Stimulated activated CD4-positive, alpha-beta T cell treated with anti-CD3 and anti-CD28 coated beads, Interleukin-4, amount 100 ng/mL, for 24 hours (primary cell): ENCODE measurements at places on chromosomes 7 and 10.

- no peak for DNase-seq
Measured at GRCh38 chr10:49397036-49397999, 1.4 kb upstream of the DRGX start.

DNA sequence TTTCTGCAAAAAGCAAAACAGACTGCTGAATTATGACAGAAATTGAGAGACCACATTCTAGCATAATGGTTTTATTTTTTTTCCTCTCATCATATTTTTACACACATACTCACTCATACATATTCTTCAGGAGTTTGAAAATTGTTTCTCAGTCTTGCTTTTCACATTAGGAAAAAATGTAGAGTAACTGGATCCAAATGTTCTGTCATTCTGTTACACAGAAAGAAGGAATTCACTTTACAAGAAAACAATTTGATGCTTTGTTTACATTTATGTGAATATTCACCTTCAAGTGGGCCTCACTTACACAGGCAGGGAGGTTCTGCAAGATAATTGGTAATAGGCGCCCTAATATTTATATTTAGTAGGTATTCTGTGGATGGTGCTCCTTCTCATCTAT, 82.0 kb downstream of the ARL4A start:
- no peak for DNase-seq

- no peak for DNase-seq
Measured at GRCh38 chr7:157898802-157899505, 562.1 kb downstream of the DNAJB6 start.

DNA sequence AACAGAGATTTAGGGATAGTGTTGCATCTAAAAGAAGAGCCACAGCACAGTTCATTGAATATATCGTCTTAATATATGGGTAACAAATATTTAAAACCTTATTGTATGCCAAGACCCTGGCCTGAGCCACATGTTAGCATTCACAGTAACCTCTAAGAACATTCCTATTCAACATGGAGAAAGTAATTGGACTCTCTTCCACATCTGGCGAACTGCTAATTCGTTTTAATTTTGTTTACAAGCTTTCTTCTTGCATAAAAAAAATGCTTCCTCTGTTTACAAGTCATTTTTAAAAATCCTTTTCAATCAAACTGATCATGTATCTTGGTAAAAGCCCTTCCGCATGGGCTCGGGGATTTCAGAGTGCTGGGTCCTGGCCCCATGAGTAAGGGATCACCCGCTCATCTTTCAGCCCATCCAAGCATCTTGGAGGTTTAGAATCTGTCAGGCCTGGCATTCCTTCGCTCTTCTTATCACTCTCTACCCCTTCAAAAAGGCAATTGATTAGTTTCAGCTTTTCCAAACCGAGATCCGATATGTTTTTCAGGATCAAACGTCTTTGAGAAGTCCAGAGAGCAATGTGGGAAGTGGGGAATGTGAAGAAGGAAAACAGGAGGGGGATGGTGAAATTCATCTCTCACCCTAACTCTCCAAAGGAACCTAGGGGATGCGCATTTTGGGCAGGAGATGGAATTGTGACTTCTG, 7.3 kb downstream of the TWIST1 start:
- DNase-seq = no peak

GRCh38 chr10:34649385-34649784, 165.7 kb downstream of the PARD3 start:
- no peak for DNase-seq

GRCh38 chr7:150934045-150934766, 43.9 kb downstream of the KCNH2 start:
- DNase-seq = no peak

GRCh38 chr7:3916146-3916545, 615.1 kb downstream of the SDK1 start:
- DNase-seq = no peak

DNA sequence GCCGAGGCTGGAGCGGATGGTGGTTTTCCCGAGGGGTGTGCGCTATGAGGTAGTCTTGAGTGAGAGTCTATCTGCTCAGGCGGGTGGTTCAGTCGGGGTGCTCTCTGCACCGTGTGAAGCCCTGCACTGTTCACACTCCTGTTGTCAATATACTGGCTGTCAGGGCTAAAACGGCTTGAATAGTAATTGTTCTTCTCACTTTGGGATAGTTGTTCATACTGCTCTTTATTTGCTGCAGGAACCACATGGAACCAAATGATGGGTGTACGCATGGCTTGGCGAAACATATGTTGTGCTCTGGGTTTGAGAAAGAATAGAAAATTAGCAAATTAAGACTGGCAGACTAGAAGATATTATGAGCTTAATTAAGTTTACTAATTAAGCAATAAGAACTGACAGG, 432.5 kb downstream of the PARD3 start:
- DNase-seq = no peak

- DNase-seq = no peak
Measured at GRCh38 chr7:112052993-112053736, 153.0 kb downstream of the DOCK4 start.

GRCh38 chr7:48004638-48005037, 24.3 kb downstream of the SUN3 start:
- no peak for DNase-seq

DNA sequence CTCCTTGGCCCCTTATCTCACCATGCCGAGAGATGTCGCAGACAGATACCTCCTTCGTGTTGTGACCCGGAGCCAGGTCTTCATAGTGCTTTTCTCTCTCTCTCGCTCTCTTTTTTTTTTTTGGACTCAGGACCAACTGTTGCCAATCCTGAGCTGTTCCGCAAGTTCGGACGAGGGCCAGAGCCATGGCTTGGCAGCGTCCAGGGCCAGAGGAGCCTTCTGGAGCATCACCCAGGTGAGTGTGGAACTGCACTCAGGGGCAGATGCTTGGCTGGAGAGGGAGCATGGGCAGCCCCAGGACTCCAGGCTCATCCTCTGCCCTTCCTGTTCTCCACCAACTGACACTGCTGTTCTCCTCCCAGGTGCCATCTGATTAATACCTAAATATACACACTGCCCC, 7.8 kb downstream of the ZNF862 start:
- DNase-seq = no peak

DNA sequence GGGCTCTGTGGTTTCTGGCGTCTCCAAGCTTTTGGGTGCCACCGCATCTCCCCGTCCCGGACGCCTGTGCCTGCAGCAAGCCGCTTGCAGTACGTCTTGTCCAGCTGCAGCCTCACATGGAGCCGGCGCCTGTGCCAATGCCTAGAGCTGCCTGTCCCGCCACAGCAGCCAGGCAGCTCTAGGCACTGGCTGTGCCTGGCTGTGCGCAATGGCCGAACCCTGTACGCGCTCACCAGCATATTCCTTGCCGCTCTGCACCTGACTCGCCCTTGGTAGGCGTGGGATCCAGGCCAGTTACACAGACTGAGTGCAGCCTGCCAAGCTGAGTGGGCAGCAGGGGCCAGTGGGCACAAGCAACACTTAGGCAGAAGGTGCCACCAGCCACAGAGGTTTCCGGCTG, 381.2 kb upstream of the SORCS1 start:
- DNase-seq = no peak

DNA sequence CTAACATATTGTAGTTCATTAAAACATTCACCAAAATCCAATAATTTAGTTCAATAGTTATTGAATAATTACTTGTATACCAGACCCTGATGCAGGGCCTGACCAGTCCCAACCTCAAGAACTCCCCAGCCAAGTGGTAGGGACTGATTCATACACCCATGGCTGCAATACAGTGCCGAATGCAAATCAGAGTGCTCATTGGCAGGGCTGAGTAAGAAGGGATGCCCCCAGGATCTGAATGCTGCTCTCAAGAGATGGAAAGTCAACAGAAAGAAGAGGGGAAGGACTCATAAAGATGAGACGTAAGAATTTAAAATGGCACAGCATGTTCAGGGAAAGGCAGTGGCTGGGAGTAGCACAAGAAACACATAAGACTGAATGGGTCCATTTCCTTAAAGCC, 29.9 kb downstream of the ZNF438 start:
- DNase-seq = no peak

DNA sequence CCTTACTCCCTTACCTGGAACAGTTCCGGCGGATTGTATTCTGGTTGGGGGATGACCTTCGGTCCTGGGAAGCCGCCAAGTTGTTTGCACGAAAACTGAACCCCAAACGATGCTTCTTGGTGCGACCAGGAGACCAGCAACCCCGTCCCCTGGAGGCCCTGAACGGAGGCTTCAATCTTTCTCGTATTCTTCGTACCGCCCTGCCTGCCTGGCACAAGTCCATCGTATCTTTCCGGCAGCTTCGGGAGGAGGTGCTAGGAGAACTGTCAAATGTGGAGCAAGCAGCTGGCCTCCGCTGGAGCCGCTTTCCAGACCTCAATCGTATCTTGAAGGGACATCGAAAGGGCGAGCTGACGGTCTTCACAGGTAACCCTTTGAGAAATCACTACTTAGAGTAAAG, 1.7 kb downstream of the TWNK start:
- DNase-seq = no peak

- DNase-seq = no peak
Measured at GRCh38 chr10:100183481-100183880, 2.3 kb downstream of the ERLIN1 start.

DNA sequence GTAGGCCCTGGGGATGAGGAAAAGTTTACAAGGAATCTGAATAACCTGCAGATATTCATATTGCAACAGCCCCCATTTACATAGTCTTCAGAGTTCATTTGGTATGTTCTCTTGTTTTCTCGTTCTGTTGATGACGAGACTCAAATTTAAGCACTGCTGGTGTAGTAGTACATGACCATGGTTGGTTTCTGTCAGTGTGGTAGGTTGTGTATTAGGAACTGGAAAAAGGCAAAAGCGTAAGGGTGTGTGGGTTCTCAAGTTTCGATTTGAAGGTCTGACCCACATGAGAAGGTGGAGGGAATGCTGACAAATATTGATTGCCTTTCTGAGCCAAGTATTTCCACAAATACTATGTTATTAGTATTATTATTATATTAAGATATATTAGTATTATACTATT, 151.7 kb downstream of the AUTS2 start:
- no peak for DNase-seq

DNA sequence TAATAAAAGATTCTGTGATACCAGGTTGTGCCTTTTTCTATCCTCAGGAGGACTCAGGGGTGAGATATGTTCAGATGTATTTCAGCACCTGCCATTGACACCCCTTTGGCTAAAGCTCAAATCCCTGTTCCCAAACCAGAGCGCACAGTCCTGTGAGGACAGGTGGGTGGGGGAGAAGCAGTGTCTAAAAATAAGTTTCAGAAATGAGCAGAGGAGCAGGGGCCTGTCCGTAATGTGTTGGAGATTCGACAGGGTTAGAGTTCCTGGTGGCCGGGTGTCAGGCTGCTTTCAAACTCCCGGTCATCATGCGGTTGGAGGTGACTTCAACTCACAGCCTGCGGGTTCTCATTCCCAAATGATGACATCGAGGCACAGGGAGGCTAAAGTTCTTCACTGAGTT, 211.5 kb downstream of the KLF6 start:
- DNase-seq = no peak

- DNase-seq = no peak
Measured at GRCh38 chr10:129692695-129693094, 225.7 kb downstream of the MGMT start.

DNA sequence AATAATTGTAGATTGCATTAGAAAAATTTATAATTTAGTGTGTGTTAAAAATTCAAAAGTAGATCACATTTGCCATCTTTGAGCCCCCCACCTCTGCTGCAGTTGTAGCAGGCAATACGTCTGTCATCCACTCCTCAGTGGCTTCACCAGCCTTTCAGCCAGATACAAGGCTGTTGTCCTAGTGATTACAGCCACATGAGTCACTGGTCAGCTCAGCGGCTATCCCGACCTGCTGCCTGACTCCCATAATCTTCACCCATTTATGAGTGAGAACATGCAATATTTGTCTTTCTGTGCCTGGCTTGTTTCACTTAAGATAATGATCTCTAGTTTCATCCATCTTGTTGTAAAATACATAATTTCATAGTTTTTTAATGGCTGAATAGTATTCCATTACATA, 9.2 kb downstream of the OR2A5 start:
- no peak for DNase-seq

GRCh38 chr10:55214608-55215007, 413.6 kb upstream of the PCDH15 start:
- DNase-seq = no peak

DNA sequence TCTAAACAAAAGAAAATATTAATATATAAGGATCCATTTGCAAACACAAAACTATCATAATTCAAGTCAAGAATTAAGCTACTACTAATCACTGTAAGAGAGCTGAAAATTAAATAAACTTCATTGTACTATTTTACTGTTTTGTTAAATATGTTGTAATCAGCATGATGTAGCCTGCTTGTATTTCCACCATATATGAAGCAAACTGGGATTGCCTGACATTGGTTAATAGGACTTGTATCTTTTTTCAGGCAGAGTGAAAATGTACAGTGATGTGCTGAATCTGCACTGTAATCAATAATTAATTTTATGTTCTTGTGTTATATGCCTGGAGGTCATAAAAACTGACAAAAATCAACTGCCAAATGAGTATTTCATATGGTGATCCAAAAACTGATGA, 25.4 kb downstream of the TRDMT1 start:
- DNase-seq = no peak

DNA sequence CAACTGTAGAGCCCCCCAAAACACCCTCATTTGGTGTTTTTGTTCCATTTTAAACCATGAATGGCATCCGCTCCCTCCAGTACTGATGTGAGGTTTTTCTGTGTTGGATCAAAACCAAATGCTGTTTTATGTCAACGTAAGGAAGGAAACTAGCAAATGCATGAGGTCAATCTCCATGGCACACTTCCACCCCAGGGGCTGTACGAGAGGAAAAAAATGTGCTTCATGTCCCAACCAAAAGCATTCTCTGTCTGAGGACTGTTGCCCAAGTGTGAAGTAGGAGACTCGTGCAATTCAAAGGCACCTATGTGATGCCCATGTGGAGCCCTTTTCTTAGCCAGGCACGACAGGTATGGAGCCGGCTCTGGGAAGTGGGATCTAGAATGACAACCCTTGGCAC, 180.3 kb upstream of the MKI67 start:
- no peak for DNase-seq

- no peak for DNase-seq
Measured at GRCh38 chr10:12577610-12578009, 228.3 kb downstream of the CAMK1D start.

DNA sequence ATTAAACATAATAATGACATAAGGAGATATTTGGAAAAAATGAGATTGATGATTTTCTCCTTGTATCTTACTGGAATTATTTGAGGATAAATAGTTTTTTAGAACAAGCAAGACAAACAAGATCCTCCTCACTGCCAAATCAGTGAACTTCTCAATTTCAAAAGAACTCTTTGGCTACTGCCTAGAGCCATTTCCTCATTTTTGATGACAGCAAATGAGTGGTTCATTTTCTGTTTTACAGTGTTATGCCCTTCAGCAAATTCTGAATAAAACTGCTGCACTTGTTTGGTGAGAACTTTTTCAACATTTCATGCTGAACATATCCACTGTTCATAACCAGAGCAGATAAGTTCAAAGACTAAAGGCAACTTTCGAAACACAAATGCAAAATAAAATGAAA, 42.5 kb upstream of the AHR start:
- no peak for DNase-seq

- DNase-seq = no peak
Measured at GRCh38 chr10:34760606-34761005, 54.5 kb downstream of the PARD3 start.

- DNase-seq = no peak
Measured at GRCh38 chr7:120856621-120857352, 1.2 kb downstream of the TSPAN12 start.

GRCh38 chr7:70829221-70830059, 302.5 kb upstream of the GALNT17 start:
- DNase-seq = peak; percentile 65
